Heart left ventricle (tissue), 16 donors: ENCODE measurements at places on chromosomes 16 and 17. TPM values are rescaled to one million over a fixed set of nuclear protein-coding genes. Genes with fewer than 3 reads are reported as not detected.

GRCh38 chr17:81956607-81957589, 4.1 kb downstream of the NOTUM start:
- DNase-seq, result no peak

Gene GGT6
- total RNA-seq, result not detected

DNA sequence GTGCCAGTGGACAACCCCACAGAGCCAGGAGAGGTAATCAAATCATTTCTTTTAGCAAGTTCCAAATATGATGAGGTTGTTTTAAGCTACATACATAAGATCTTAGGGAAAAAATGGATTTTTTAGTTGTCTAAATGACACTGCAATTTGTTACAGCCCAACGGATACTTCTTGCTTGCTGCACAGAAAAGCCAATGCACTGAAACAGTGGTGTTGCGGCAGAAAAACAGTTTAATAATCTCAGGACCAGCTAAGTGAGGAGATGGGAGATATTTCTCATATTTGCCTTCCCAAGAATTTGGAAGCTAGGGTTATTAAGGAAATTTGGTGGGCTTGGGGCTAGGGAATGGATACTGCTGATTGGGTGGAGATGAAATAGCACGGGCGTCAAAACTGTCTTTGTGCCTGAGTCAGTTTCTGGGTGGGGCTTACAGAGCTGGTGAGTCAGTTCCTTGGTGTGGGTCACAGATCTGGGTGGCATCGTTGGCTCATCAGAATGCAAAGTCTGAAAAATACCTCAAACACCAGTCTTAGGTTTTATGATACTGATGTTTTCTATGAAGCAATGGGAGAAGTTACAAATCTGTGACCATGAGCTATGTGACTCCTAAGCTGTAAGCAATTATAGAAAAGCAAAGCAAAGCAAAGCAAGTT, 255.4 kb downstream of the IRX3 start:
- DNase-seq, result no peak

DNA sequence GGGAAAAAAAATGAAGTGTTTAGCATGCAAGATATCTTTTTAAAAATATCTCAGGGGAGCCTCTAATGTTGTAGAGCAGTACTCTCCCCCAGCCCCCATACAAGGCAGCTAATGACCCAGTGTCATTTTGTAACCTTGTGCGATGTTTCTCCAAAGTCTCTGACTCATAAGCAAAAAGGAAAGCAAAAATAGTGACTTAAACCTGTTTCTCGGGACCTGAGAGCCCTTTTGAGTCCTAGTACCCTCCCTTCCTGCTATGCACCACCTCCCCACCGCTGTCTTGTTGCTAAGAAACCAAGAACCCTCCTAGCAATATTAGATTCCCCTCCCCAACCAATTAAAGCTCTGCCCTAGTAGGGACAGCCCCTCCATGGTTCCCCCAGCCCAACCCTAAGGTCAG, 2.8 kb downstream of the MYCBPAP start:
- no peak for DNase-seq

DNA sequence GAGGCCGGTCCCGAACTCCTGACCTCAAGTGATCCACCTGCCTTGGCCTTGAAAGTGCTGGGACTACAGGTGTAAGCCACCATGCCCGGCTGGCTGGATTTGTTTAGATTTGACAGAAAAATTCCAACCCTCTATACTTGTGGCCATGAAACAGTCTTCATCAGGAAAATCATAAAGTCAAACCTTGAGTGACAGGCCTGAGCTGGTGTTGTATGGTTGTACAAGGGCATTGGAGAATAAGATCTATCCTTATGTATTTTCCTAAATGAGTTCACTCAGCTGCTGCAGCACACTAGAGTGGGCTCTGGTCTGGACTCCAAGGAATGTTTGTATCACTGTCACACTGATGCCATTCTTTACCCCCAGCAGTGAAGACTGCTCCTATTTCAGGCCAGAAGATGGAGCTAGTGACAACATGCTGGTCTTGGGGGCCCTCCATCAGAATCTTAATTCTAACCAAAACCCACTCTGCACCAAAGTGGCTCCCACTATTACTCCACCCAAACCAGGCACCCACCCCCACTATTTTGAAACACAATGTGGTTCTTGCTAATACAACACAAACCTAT, 27.4 kb downstream of the SNX11 start:
- no peak for DNase-seq

DNA sequence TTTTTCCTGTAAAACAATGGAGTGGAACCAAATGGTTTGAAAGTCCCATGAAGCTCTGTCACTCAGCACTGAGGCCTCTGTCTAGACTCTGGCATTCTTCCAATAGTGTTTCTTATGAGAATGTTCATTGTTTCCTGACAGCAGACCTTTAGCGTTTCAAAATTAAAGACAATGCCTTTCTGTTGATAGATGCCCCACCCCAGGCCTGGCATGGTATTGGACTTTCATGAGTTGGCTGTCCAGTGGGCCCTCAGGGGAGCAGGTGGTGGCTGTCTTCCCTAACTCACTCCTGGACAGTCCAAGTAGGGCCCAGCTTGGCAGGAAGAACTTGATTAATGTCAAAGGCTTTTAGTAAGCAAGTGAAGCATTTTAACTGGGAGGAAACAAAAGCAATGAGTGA, 186.5 kb upstream of the CCL2 start:
- DNase-seq, result no peak

GRCh38 chr16:54921206-54921824, 9.3 kb upstream of the IRX5 start:
- DNase-seq, result no peak

GRCh38 chr16:20300312-20301097, 26.8 kb downstream of the GP2 start:
- DNase-seq, result no peak

DNA sequence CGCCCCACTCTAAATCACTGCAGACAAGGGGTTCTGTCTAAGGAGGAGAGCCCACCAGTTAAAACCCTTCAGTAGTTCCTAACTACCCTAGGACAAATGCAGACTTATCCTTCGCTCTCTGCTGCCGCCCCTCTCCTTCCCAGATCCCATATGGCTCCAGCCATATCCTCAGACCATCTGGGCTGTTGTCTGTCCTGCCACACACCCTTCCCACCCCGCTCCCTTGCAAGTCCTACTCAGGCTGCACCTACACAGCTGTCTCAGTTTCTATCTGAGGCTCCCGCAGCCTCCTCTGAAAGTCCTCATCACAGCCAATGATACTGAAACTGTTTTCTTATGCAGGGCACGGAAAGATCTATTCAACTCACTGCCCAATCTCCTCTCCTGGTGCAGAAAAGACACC, 720 bp upstream of the BCKDK start:
- DNase-seq, result no peak

DNA sequence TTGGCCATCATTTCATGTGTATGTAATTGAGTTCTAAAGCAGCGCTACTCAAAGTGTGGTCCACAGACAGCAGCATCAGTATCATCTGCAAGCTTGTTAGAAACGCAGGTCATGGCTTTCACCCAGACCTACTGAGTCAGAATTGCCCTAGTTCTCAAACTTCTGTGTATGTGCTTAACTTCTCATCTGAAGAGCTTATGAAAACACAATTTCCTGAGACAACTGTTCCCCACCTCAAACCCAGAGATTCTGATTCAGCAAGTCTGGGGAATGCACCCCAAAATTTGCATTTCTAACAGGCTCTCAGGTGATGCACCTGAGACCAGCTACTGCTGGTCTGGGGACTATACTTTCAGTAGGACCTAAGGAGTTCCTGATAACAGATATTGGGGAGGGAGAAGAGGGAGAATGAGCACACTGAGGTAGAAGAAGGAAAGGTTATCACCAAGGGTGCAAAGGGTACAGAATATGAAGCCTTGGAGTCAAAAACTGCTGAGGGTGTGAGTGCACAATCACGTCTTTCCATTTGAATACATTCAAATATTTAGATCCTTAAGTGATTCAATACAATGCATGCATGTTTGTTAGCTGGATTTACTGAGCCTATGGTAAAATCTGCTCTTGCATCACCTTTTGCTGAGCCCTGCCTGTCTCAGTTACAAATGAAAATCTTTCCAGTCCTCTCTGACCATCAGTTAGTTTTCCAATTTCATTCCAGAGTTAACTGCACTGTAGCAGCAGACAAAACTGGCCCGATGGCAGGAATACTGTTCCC, 29.2 kb upstream of the SKAP1 start:
- no peak for DNase-seq

DNA sequence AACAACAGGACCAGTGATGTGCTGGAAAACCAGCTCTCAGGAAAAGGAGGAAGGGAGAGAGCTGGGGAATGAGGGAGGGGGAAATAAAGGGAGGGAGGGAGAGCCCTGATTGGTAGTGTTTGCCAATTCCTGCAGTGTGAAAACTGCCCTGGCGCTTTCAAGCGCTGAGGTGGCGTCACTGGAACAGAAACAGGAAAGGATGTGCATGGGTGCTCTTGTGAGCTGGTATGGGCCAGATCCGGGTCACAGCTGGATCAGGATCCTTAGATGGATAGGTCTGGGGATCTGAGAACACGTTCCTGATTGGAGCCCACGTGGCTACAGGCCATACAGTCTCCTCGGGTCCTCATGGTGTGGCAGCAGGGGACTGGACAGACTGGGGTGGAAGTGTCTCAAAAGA, 16.7 kb upstream of the MLKL start:
- DNase-seq, result no peak

- no peak for DNase-seq
Measured at GRCh38 chr17:57516290-57517230, 228.5 kb downstream of the CCDC182 start.

GRCh38 chr16:6038941-6039645, 941.5 kb upstream of the EEF2KMT start:
- DNase-seq, result no peak

DNA sequence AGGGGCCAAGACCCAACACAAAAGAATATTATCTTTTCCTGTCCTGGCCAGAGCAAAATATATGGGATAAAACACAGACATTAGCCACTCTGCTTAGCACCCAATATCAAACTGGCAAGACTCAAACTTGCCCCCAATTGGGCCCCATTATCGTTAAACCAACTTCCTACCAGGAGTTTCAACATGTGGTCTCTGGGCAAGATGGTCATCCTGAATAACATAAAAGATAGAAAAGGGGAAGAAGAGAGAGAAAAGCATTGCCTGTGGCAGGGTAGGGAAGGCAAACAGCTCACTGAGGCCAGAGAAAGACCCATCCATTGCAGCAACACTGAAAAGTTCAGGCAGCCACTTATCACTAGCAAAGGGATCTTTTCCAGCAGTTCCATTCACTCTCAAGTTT, 502.1 kb downstream of the KIF2B start:
- DNase-seq, result no peak

GRCh38 chr17:12438212-12438611, 227.5 kb upstream of the MYOCD start:
- no peak for DNase-seq

Gene MEIOB
- total RNA-seq, result not detected

Gene TUBD1
- 6.4 TPM for total RNA-seq

GRCh38 chr16:71767060-71767900, 41.4 kb downstream of the AP1G1 start:
- DNase-seq, result no peak

Gene RAB11FIP4
- 11.1 TPM for total RNA-seq

Gene TBC1D3B
- total RNA-seq, result 0.62 TPM

Gene DHRS7C
- 21.3 TPM for total RNA-seq

DNA sequence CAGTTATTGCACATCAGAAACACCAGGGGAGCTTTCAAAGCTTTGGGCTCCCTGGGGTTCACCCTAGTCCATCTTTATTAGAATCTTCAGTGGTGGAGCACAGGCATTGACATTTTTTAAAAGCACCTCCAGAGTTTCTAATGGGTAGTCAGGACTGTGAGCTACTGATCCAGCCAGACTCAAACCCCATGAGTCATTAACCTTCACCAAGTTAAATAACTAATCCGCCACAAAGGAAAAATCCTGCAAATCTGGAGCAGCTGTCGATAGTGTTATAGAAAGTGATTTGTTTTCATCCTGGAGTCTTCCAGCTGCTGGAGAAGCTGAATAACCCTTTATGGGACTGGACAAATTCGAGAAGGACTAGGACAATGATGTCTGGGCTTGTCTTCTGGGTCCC, 93.2 kb upstream of the PIRT start:
- DNase-seq, result no peak

DNA sequence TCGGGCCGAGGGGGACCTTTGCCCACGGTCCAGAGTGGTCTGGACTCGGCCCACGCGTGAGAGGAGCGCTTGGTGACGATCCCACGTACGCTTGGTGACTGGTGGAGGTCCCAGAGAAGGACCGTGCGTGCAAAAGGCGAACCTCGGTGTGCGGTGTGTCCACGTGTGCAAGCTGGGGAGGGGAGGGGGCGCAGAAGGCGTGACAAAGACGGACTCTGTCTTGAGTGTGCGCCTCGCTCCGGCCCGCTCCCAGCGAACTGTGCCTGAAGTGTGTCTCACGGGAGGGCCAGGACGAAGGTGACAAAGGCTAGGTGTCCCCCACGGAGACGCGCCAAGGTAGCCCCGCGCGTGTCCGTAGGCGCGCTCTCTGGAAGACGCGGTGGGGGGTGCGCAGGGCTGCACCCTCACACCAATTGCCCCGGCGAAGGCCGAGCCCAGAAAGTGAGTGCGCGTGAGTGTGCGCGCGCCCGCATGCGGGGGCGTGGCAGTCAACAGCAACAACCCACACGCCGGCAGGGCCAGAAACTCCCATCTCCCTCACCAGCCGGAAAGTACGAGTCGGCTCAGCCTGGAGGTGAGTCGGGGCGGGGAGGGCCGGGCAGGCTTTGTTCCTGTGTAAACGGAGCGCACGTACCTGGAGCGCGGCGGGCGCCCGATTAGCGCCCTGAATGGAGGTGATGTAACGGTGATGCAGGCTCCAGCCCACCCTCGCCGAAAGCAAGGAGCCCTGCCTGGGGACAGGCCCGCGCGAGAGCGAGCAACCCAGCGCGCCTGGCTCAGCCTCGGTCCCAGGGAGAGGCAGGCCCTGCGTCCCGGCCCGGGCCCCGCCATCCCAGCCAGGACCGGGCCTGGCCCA, at the start of gene GPRC5C:
Gene GPRC5C (plus strand): TSS at position 521 of the 856 bp plus-strand sequence. CDS start 7,689 bp downstream, outside the sequence.
- peak; percentile 80 for DNase-seq

- no peak for DNase-seq
Measured at GRCh38 chr16:88550246-88550661, 19.9 kb upstream of the ZC3H18 start.
